ENCODE measurements at places on chromosomes 5 and 9. TPM values are rescaled to one million over a fixed set of nuclear protein-coding genes. Genes with fewer than 3 reads are reported as not detected.

Gene ABLIM3
- 67.8 TPM for polyA plus RNA-seq

Gene SLC34A3
- not detected for polyA plus RNA-seq

Gene PCDHA6
- polyA plus RNA-seq = 0.11 TPM

Gene SLC45A2
- not detected for polyA plus RNA-seq

Gene SGCD
- polyA plus RNA-seq = 13.3 TPM

Gene IFNA6
- polyA plus RNA-seq = not detected

Gene F2RL2
- 91.6 TPM for polyA plus RNA-seq

Gene P4HA2
- polyA plus RNA-seq = 184 TPM

Measured in fibroblast of lung (primary cell).